ENCODE measurements at places on chromosomes 2 and 18. TPM values are rescaled to one million over a fixed set of nuclear protein-coding genes. Genes with fewer than 3 reads are reported as not detected.

Gene NTSR2
- total RNA-seq: not detected

- no peak overlapping the region for H3K27ac ChIP-seq
- no peak for DNase-seq
- H3K4me1 ChIP-seq: no peaks in the 10 kb centered on the region
- no peak overlapping the region for H3K4me3 ChIP-seq
Measured at GRCh38 chr2:163455815-163456214, 280.0 kb downstream of the FIGN start.

Gene YES1
- 22.5 TPM for total RNA-seq

Gene RUFY4
- 0.84 TPM for total RNA-seq

- no peak overlapping the region for H3K4me3 ChIP-seq
- no peaks in the 10 kb centered on the region for H3K36me3 ChIP-seq
- H3K27ac ChIP-seq: no peak overlapping the region
- DNase-seq: no peak
Measured at GRCh38 chr2:227942021-227942420, 70.6 kb downstream of the DAW1 start.

DNA sequence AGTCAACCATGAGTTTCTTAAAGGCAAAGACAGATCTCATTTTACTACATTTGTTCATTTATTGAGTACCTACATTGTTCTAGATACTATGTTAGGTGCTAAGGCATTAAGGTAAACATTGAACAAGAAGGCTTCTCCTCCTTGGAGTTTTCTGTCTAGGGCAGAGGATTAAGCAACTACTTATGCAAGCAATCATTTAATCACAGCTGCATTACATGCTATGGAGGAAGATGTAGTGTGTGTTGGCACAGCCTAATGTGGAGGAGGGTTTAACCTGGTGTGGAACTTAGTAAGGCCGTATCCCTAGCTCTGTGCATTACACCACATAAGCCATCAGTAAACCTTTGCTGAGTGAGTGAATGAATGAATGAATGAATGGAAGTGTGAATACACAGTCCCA is 106.5 kb upstream of the MAP3K20 start:
- H3K27me3 ChIP-seq: no peaks in the 10 kb centered on the region
- no peak for DNase-seq
- no peak overlapping the region for H3K27ac ChIP-seq

- H3K36me3 ChIP-seq: peaks cover 3% of the 10 kb centered on the region
- H3K4me1 ChIP-seq: no peaks in the 10 kb centered on the region
- no peaks in the 10 kb centered on the region for H3K27me3 ChIP-seq
Measured at GRCh38 chr2:99743146-99743545, 253.3 kb upstream of the REV1 start.

- no peak for DNase-seq
- H3K27ac ChIP-seq: no peak overlapping the region
- H3K4me1 ChIP-seq: no peaks in the 10 kb centered on the region
- no peaks in the 10 kb centered on the region for H3K36me3 ChIP-seq
- peaks cover 7% of the 10 kb centered on the region for H3K27me3 ChIP-seq
- H3K4me3 ChIP-seq: no peak overlapping the region
Measured at GRCh38 chr2:217980036-217980435, 22.8 kb downstream of the TNS1 start.

- no peaks in the 10 kb centered on the region for H3K36me3 ChIP-seq
- no peaks in the 10 kb centered on the region for H3K27me3 ChIP-seq
- H3K27ac ChIP-seq: peak overlapping the region; percentile 96
- peak; percentile 63 for DNase-seq
- H3K4me1 ChIP-seq: peaks cover 64% of the 10 kb centered on the region
Measured at GRCh38 chr2:136384531-136385303, 266.8 kb upstream of the CXCR4 start.

Gene TMEM37
- total RNA-seq: not detected

- H3K36me3 ChIP-seq: no peaks in the 10 kb centered on the region
- H3K4me3 ChIP-seq: no peak overlapping the region
- no peak overlapping the region for H3K27ac ChIP-seq
- H3K4me1 ChIP-seq: no peaks in the 10 kb centered on the region
- no peaks in the 10 kb centered on the region for H3K27me3 ChIP-seq
Measured at GRCh38 chr2:184824597-184824996, 226.3 kb downstream of the ZNF804A start.

Gene BUB1
- 76.9 TPM for total RNA-seq

- no peaks in the 10 kb centered on the region for H3K27me3 ChIP-seq
- peaks cover 49% of the 10 kb centered on the region for H3K4me1 ChIP-seq
- H3K27ac ChIP-seq: peak overlapping the region; percentile 92
- peak overlapping the region; percentile 88 for H3K4me3 ChIP-seq
- DNase-seq: no peak
- H3K36me3 ChIP-seq: no peaks in the 10 kb centered on the region
Measured at GRCh38 chr2:190409616-190410015, 1.5 kb downstream of the MFSD6 start.

DNA sequence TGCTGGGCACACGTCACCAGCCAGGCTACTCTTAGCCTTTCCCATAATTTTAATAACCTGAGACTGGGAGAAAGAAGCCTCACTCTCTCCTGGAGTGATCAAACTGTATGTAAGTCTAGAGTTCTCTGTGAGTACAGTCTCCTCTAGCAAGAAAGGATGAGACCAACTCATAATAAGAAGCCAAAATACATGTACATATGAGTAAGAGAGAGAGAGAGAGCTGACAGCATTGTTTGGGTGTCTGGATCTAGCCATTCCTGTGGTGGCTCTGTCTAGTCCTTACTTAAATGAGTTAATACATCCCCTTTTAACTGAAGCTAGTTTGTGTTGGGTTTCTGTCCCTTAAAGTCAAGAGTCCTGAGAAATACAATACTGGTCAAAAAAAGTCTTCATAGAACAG is 26.0 kb upstream of the ANXA4 start:
- H3K4me1 ChIP-seq: peaks cover 23% of the 10 kb centered on the region
- no peak for DNase-seq
- peak overlapping the region; percentile 28 for H3K27ac ChIP-seq
- H3K36me3 ChIP-seq: no peaks in the 10 kb centered on the region
- H3K4me3 ChIP-seq: no peak overlapping the region

- H3K27me3 ChIP-seq: no peaks in the 10 kb centered on the region
- H3K4me3 ChIP-seq: no peak overlapping the region
- no peaks in the 10 kb centered on the region for H3K4me1 ChIP-seq
- no peak for DNase-seq
Measured at GRCh38 chr2:20617081-20617575, 33.8 kb downstream of the HS1BP3 start.

- no peak overlapping the region for H3K4me3 ChIP-seq
- H3K4me1 ChIP-seq: peaks cover 35% of the 10 kb centered on the region
- H3K27ac ChIP-seq: no peak overlapping the region
- no peak for DNase-seq
- no peaks in the 10 kb centered on the region for H3K36me3 ChIP-seq
Measured at GRCh38 chr18:74610051-74610615, 12.5 kb downstream of the ZNF407 start.

Gene NEURL3
- 4.4 TPM for total RNA-seq

- H3K4me1 ChIP-seq: no peaks in the 10 kb centered on the region
- no peaks in the 10 kb centered on the region for H3K27me3 ChIP-seq
- H3K4me3 ChIP-seq: no peak overlapping the region
- DNase-seq: no peak
- H3K27ac ChIP-seq: no peak overlapping the region
Measured at GRCh38 chr18:7662866-7663265, 95.8 kb downstream of the PTPRM start.

- H3K4me1 ChIP-seq: peaks cover 24% of the 10 kb centered on the region
- H3K27ac ChIP-seq: no peak within 1 kb of the TSS
- no peak for DNase-seq
- peaks cover 86% of the 10 kb centered on the region for H3K27me3 ChIP-seq
- H3K4me3 ChIP-seq: peak within 1 kb of the TSS; percentile 15
- no peaks in the 10 kb centered on the region for H3K36me3 ChIP-seq
Measured at GRCh38 chr2:218985021-218985324, at the start of gene FEV. TSS of gene FEV (minus strand) at chr2:218985184. CDS start at chr2:218985075, 109 bp downstream.

DNA sequence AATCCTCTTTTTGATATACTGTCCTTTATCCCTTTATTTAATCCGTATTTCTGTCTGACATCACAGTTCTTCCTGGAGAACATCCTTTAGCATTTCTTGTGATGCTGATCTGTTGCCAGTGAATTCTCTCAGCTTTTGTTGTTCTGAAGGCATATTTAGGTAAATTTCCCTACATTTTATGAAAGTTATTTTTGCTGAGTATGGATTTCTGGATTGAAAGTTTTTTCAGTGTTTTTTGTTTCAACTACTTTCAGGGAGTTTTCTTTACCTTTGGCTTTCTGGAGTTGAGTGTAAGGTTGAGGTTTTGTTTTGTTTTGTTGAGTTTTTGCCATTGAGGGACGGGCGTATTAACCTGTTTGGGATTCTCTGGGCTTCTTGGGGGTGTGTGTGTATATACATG is 22.5 kb downstream of the SNTG2 start:
- H3K36me3 ChIP-seq: peaks cover 13% of the 10 kb centered on the region
- no peak overlapping the region for H3K27ac ChIP-seq
- H3K27me3 ChIP-seq: peaks cover 12% of the 10 kb centered on the region
- H3K4me1 ChIP-seq: peaks cover 42% of the 10 kb centered on the region
- peak overlapping the region; percentile 12 for H3K4me3 ChIP-seq

DNA sequence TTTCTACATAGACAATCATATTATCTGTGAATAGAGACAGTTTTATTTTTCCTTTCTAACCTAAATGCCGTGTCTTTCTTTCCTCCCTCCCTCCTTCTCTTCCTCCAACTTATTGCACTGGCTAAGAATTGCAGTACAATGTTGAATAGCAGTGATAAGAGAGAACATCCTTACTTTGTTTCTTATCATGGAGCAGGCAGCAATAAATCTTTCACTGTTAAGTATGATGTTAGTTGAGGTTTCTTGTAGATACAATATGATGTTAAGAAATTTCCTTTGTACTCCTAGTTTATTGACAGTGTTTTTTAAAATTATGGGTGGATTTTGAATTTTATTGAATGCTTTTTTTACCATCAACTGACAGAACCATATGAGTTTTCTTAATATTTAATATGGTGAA is 6.0 kb downstream of the LYPD6B start:
- peaks cover 2% of the 10 kb centered on the region for H3K4me1 ChIP-seq
- H3K36me3 ChIP-seq: peaks cover 7% of the 10 kb centered on the region
- no peak overlapping the region for H3K4me3 ChIP-seq
- DNase-seq: no peak

DNA sequence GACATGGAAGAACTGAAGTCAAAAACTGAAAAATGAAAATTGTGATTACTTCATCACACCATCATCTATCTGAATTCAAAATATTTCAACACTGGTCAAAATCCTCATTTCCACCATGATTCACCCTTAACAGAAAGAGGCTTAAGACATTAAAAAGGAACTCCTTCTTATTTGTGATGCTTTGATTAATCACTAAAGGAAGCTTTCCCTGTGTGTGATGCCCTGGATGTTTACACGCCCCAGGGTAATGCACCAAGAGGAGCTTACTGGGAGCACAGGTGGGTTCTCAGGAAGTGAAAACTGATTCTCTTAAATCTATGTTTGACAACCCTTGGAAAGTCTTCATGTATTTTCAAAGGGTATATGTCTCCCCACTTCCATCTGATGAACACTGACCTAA is 11.5 kb downstream of the GRB14 start:
- H3K27me3 ChIP-seq: no peaks in the 10 kb centered on the region
- H3K4me3 ChIP-seq: no peak overlapping the region
- no peaks in the 10 kb centered on the region for H3K36me3 ChIP-seq
- no peak overlapping the region for H3K27ac ChIP-seq

DNA sequence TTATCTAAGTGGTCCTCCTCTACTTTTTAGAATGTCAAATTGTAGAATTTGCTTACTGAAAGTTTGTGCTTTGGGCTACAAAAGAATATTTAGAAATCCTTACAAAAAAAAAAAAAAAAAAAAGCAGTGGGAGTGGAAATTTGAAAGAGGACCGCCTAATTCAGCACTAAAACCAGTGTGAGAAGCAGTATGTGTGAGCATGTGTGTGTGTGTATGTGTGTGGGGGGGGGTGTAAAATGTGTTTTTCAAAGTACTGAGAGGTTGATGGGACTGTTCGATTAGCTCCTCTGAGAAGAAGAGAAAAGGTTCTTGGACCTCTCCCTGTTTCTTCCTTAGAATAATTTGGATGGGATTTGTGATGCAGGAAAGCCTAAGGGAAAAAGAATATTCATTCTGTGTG is at the start of gene VIT:
TSS of gene VIT (plus strand) at position 175 of the 400 bp plus-strand sequence. CDS start 19,664 bp downstream, outside the sequence.
- H3K4me1 ChIP-seq: no peaks in the 10 kb centered on the region
- H3K36me3 ChIP-seq: no peaks in the 10 kb centered on the region
- DNase-seq: no peak
- H3K27me3 ChIP-seq: peaks cover 13% of the 10 kb centered on the region
- no peak within 1 kb of the TSS for H3K27ac ChIP-seq

- peaks cover 8% of the 10 kb centered on the region for H3K4me1 ChIP-seq
- no peak overlapping the region for H3K4me3 ChIP-seq
- H3K27ac ChIP-seq: no peak overlapping the region
- no peaks in the 10 kb centered on the region for H3K36me3 ChIP-seq
- H3K27me3 ChIP-seq: no peaks in the 10 kb centered on the region
Measured at GRCh38 chr2:100840519-100840918, 20.6 kb downstream of the NPAS2 start.

- no peaks in the 10 kb centered on the region for H3K36me3 ChIP-seq
- peak; percentile 15 for DNase-seq
- H3K27ac ChIP-seq: no peak overlapping the region
- H3K4me1 ChIP-seq: peaks cover 16% of the 10 kb centered on the region
Measured at GRCh38 chr18:24530630-24531111, 70.2 kb downstream of the HRH4 start.

Data from activated T-cell treated with anti-CD3 and anti-CD28 coated beads, Interleukin-2, amount 50 U/mL, for 72 hours (primary cell).